ENCODE measurements at places on chromosomes 12 and 14.

DNA sequence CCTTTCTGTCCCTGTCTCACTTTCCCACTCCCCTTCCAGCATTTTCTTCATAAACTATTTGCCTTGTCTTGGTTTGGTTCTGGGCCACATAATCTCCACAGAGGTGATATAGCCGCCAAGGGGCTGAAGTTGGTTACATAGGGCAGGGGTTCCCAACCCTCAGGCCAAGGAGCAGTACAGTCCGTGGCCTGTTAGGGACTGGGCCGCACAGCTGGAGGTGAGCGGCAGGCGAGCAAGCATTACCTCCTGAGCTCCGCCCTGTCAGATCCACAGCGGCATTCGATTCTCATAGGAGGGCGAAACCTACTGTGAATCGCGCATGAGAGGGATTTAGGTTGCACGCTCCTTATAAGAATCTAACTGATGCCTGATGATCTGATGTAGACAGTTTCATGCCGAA is 80.6 kb upstream of the HIF1A start:
- no peak for DNase-seq

DNA sequence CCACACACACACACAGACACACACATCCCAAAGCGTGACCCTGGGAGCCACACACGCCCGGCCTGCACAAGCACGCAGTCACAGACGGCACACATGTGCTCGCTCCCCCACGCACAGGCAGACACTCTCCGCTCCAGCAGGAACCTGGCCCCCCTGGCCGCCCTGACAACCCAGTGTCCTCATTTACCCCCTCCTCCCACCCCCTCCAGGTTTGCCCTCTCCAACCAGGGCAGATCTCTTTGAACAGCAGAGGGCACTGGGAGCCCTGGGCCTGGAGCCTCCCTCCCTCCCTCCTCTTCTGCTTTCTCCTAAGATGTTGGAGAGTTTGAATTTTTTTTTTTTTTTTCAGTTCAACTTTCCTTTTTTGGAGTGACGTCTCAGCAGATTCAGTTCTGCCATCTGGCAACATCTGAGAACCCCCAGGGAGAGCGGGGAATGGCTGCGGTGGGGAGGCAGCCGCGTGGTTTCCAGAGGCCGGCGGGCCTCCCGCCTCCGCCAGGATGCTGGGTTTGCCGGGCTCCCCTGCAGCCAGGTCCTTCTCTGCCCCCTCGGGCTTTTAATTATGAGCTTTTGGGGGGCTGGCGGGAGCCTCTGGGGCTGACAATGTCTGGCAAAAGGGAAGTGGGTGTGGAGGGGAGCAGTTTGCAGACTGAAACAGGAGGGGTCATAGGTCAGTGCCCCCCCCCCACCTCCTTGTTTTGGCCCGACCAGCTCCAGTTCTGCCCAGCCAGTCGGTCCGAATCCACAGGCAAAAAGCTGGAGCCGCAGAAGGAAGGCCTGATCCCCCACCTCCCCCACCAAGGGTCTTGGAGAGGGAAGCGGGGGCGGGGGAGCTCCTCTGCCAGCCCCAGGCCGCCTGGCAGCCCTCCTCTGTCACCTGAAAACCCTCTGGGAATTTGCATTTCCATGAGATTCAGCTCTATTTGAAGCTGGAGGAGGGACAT is 1.3 kb upstream of the NCOR2 start:
- no peak for DNase-seq

DNA sequence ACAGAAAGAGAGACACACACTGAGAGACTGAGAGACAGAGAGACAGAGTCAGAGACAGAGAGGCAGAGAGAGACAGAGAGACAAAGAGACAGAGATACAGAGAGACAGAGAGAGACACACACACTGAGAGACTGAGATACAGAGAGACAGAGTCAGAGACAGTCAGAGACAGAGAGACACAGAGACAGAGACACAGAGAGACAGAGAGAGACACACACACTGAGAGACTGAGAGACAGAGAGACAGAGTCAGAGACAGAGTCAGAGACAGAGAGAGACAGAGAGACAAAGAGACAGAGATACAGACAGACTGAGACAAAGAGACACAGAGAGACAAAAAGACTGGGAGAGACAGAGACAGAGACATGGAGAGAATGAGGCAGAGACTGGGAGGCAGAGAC is 90.0 kb downstream of the GALNT9 start:
- DNase-seq = no peak

DNA sequence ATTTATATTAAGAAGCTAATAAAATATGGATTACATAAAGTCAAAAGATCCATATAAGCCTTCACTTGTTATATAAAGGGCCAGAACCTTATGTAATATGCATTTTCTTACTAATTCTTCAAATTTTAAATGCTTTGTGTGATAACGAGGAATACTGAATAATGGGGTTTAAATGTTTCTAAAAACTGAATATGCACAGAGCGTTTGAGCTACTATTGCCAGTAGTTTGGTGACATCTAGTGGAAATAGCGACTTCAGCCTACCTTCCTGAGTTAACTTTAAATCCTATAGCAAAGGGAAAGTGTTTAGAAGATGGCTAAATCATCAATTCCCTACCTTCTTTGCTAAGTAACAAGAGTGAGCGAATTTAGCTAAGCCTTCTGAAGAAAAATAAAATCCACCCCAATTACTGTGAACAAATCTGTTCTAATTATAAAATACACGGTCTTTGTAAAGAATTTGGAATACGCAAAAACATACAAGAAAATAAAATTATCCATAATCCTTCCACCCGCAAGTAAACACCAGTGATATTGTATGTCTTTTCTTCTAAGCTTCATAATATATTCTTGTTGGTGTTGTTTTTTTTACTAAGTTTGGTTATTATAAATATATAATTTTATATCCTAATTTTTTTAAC is 115.5 kb upstream of the G2E3 start:
- peak; percentile 10 for DNase-seq

GRCh38 chr14:103074729-103075367 is 9.2 kb upstream of the LBHD2 start:
- no peak for DNase-seq

DNA sequence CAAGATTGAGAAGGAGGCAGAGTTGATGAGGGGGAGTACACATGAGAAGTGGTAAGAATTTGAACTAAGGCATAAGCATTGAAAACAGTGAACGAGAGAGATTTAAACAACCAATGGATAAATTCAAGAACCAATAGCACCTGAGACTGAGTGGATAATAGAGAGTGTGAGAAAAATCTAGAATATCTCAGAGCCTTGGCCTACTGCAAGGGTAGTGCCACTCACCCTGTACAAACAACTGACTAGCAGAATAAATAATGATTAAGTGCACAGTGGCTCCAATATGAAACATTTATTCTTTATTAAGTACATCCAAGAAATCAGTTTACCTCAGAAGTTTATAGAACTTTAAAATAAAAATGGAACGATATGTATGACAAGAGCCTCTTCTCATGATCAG is 54.4 kb downstream of the CAPS2 start:
- DNase-seq = no peak

- DNase-seq = peak; percentile 67
Observed at GRCh38 chr14:84403585-84403984, 1126.4 kb upstream of the FLRT2 start.

GRCh38 chr12:106113042-106113441 is 25.7 kb downstream of the NUAK1 start:
- no peak for DNase-seq

DNA sequence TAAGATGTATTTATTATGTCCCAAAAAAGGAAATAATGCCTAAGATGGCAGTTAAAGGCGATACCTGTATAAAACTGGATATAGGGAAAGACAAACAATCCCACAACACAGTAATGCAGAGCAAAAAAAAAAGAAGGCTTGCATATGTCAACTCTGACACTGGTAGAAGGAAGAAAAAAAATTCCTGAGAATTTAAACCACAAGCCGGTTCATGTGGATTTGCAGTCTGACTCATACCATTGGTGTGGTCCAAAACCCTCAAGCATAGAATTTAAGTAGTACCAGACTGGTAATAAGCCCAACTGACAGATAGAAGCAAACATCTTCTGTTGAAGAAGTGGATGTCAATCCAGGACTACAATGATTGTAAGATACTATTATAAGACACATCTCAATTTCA is 7.2 kb downstream of the DNAI7 start:
- no peak for DNase-seq

- no peak for DNase-seq
Observed at GRCh38 chr12:84085046-84085445, 827.6 kb downstream of the SLC6A15 start.

DNA sequence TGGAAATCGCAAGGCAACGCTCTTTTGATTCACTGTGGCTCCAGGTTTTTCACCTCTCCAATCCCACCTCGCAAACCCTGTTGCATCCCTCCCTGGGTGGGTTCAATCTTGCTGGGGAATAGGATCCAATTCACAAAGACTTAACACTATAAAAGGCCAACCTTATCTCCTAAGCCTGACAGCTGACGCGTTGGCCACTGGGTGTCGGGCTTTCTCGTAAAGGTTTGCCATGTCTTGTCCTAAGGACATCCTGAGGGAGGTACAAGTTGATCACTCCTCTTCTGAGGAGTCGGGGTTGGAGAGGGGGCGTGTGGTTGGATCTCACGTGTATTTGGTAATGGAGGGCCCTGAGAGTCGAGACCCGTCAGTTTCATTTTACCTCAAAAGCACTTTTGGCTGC is 112.6 kb upstream of the FZD10 start:
- no peak for DNase-seq

GRCh38 chr12:90990611-90991010 is 14.2 kb downstream of the EPYC start:
- DNase-seq = no peak

DNA sequence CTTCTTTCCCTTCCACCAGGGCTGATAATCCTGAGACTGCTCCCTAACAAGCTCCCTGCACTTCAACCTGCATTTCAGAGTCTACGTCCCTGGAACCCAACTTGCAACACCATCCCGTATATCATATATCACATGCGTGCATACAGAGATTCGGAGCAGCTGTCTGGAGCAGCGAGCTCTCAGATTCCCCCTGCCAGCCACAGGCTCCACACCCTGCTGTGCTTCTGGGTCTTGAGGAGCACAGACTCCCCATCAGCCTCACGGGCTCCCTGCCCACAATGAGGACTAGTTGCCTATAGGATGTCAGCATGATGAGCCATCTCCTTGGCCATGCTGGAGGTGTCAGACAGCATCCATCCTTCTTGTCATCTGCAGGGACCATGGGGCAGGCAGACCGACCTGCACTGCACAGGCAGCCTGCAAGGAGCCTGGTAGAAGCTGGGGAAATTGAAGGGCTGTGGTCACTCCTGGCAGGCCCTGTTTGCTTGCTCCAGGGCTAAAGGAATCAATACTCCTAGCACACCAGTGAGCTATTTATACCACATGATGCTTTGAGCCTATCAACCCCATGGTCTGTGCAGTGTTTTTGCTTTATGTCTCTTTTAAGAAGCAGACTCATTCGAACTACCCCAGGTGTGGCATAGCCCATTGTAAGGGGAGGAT is 19.6 kb upstream of the HDAC7 start:
- DNase-seq = no peak

DNA sequence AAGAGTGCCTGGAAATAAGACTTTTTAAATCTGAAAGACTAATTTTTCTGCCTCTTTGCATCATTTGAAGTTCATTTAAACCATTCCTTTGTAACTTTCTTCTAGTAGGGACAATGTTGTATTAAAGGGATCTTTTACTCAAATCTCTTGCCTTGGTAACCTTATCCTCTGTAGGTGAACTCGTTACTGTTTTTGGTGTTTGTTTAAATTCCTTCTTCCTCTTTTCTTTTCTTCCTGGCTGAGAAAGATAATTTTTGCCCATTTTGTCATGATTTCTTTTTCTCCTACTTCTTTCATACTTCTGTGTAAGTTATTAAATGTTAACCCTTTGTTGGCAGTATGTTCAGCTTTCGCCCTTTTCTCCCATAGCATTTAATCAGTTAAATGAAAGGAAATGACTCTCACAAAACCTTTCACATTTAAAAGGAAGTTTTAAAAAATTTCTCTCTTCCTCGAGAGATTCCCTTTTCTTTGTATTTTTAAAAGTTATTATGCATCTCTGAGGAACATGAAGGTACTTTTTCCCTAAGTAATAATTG is 10.3 kb downstream of the VEZT start:
- DNase-seq = no peak

- DNase-seq = no peak
Observed at GRCh38 chr12:15439459-15439858, 117.2 kb downstream of the PTPRO start.

DNA sequence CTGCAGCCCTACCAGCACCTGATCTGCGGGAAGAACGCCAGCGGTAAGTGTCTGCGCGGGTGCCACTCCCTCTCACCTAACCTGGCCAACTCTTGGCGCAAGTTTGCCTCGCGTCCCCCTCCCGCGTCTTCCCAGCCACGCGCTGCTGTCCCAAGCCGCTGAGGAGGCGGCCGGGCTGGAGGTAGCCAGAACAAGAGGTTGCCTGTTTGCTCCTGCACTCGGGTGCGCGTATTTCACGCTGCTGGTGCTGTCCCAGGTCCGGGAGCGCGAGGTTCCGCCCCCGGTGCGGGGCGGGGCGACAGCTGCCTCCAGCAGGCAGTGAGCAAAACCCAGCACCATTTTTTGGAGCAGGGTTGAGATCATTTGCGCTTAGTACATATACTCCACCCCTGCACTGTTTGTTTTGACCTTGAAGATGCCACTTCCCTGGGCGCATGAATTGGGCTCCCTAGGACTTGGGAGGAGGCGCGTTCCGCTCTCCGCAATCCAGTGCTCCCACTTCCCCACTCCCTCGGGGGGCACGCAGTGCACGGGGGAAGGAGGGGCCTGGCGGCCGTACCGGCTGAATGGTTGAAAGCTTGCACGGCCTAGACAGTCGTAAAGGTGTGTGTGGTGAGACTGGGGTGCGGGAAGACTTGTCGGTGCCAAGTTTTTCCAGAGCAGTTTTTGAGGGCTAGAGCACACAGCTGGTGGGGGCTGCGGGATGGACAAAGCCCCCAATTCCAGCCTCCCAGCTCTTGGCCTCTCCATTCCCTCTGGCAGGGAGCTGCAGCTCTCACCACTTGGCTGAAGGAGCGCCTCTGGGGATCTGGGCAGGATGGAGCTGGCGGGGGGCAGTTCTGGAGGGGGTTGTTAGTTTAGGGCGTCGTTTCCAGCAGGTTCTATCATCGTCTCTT is 226.9 kb upstream of the CRY1 start:
- DNase-seq = peak; percentile 29

DNA sequence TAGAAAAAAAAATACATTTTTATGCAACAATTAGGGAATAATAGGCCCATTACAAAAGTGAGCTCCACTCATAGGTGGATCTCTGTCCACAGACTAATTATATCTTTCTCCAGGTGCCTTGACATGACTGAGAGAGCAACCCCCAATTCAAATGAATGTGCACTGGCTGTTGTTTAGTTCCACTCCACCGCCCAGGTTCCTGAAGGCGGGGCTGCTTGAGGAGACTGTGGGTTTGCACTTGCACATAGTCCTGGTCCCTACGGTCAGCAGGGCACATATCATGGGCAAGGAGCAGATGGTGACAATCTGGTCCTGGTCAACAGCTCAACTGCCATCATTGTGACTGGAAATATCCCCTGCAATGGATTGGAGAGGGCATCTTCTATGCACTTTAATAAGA is 195.6 kb upstream of the PWP1 start:
- DNase-seq = no peak
